ENCODE measurements at places on chromosomes 11 and 22.

DNA sequence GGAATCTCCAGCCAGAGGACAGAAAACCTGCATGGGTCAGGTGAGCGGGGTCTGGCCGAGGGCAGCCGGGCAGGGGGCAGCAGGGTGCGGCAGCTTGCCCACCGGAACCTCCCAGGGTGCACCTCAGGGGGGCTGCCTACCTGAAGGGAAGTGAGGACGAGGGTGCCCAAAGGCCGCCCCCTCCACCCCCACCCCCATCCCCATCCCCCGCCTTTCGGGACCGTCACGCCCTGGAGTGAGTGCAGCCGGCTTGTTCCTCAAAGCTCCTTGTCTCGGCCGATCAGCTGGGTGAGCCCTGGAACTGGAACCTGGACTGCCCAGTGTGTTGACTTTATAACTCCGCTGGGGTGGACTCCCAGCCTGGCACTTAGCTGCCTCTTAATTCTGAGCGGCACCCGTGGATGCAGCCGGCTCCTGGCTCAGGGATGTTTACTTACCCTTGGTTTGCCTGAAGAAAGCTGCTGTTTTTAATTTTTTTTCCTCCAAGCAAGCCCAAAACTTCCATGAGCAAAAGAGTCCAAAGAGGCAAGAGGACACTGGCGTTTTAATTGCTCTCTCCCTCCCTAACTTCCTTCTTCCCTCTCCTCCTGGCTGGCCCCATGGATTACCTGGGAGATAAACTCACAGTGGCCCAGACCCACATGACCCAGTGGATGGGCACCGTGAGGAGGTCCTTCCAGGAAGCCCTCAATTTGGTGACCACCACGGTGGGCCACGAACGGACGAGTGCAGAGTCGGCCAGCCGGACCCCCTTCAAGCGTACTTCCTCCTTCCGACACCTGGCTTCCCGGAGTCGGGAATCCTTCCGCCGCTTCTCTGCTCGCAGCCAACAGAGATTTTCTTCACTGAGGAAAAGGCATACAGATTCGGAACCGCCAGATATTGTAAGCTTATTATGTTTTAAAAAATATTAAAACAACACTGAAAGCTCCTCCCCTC, 87.8 kb upstream of the CRYBB3 start:
- no peak for DNase-seq

DNA sequence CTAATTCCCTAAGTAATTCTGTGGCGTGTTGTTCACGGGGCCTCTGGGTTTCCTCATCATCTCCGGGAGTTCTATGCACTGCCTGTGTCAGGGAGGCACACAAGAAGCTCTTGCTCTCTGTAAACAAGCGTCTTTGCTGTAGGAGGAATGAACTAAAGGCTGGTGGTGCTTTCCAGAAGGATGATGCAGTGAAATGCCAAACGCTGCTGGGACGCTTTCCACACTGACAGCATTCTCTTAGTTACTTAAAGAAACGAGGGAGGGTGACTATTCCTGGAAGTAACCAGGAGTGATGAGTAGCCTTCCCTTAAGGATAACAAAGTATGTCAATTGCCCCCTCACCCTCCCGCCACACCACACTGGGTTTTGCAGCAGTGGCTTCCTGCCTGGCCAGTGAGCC, 38.5 kb upstream of the NUP50 start:
- no peak for DNase-seq

GRCh38 chr11:113001709-113002108, 40.5 kb downstream of the NCAM1 start:
- no peak for DNase-seq

DNA sequence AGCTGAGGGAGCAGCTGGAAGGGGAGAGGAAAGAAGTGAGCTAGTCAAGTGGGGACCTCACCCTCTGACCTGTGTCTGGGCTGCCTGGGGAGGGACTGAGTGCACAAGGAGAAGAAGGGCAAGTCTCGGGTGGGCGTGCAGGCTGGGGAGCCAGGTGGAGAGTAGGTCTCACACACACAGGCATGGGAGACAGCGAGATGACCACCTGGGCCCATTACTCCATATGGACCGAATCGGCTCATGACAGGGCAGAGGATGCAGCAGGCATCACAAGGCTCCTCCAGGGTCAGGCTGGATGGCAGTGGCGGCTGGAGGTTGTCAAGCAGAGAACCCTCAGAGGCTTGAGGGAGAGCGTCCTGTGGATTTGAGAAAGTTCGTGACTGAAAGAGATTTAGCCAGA, 63.5 kb downstream of the CEP164 start:
- no peak for DNase-seq

GRCh38 chr11:72227316-72228228, 3.0 kb downstream of the INPPL1 start:
- DNase-seq: no peak
